Spinal cord (tissue), 10 donors: ENCODE measurements at places on chromosomes 2 and 18. TPM values are rescaled to one million over a fixed set of nuclear protein-coding genes. Genes with fewer than 3 reads are reported as not detected.
A peak's percentile ranks its signal among the peaks of the same experiment; 100 is the strongest.

- H3K27me3 ChIP-seq, result no peaks in the 10 kb centered on the region
- no peaks in the 10 kb centered on the region for H3K36me3 ChIP-seq
- no peak overlapping the region for H3K4me3 ChIP-seq
- H3K27ac ChIP-seq, result no peak overlapping the region
- no peak for DNase-seq
Observed at GRCh38 chr2:128540670-128541069, 222.0 kb upstream of the HS6ST1 start.

GRCh38 chr2:230660294-230661060, 52.2 kb upstream of the CAB39 start:
- H3K4me3 ChIP-seq, result no peak overlapping the region
- H3K27ac ChIP-seq, result no peak overlapping the region
- H3K27me3 ChIP-seq, result no peaks in the 10 kb centered on the region
- no peaks in the 10 kb centered on the region for H3K36me3 ChIP-seq
- H3K4me1 ChIP-seq, result peaks cover 5% of the 10 kb centered on the region
- no peak for DNase-seq

GRCh38 chr2:119338272-119338671, 28.4 kb downstream of the C2orf76 start:
- no peak for DNase-seq
- H3K36me3 ChIP-seq, result no peaks in the 10 kb centered on the region

GRCh38 chr2:43218702-43219382, 7.6 kb downstream of the ZFP36L2 start:
- no peak for DNase-seq
- H3K27me3 ChIP-seq, result no peaks in the 10 kb centered on the region
- peaks cover 2% of the 10 kb centered on the region for H3K36me3 ChIP-seq
- H3K27ac ChIP-seq, result peak overlapping the region; percentile 98

DNA sequence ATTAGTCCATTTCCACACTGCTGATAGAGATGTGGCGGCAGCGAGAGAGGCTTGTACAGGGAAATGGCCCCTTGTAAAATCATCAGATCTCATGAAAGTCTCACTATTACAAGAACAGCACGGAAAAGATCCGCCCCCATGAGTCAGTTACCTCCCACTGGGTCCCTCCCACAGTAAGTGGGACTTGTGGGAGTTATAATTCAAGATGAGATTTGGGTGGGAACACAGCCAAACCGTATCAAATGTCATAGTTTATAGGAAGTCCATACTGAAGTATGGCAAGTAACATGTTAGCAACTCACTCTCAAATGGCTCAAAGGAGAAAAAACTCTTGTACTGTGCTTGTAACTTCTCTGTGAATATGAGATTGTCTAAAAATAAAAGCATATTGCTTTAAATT, 56.1 kb downstream of the FARP2 start:
- no peaks in the 10 kb centered on the region for H3K27me3 ChIP-seq
- no peak overlapping the region for H3K4me3 ChIP-seq
- DNase-seq, result no peak

SMARCAL1 gene
- polyA plus RNA-seq, result 17.1 TPM

IL1B gene
- 1.7 TPM for polyA plus RNA-seq
